ENCODE measurements at places on chromosomes 2 and 18. TPM values are rescaled to one million over a fixed set of nuclear protein-coding genes. Genes with fewer than 3 reads are reported as not detected.

DNA sequence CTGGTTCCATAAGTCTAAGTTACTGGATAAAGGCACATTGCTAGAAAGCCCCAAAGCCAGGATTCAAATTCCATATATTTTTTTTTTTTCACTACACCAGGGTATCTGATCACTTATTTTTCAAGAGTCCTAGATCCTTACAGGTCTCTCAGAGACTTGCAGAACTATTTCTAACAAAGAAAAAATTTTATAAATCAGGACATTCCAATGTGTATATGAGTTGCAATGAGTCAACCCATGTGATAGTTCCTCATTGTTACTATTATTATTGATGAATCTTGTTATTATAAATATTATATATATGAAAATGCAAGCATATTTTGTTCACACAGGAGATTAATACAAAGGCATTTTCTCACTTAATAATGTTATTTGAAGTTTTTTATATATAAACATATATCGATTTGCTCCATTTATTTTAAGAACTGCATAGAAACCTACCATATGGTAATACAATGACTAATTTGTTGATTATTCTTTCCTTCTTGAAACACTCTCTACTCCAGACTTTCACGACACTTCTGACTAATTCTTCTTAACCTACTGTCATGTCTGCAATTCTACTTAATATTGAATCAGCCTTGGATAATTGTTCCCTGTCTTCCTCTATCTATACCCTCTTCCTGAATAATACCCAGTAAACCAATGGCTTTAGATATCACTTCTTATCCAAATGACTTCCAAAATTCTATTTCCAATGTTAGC, 968.4 kb upstream of the NRXN1 start:
- H3K4me1 ChIP-seq: peaks cover 7% of the 10 kb centered on the region
- DNase-seq: no peak
- no peak overlapping the region for H3K27ac ChIP-seq
- no peak overlapping the region for H3K4me3 ChIP-seq
- H3K27me3 ChIP-seq: peaks cover 1% of the 10 kb centered on the region

Gene ACMSD
- not detected for total RNA-seq

Gene SPOPL
- 9.9 TPM for total RNA-seq

Gene CFAP65
- total RNA-seq: not detected

Gene VSNL1
- total RNA-seq: not detected

Gene PRKAG3
- total RNA-seq: not detected

Gene LMAN1
- 164 TPM for total RNA-seq

GRCh38 chr2:169815849-169816248, 8.9 kb downstream of the METTL5 start:
- peak overlapping the region; percentile 77 for H3K27ac ChIP-seq
- peaks cover 35% of the 10 kb centered on the region for H3K36me3 ChIP-seq
- H3K4me1 ChIP-seq: peaks cover 29% of the 10 kb centered on the region
- no peak overlapping the region for H3K4me3 ChIP-seq

GRCh38 chr2:30527859-30528258, 80.8 kb downstream of the LCLAT1 start:
- peaks cover 22% of the 10 kb centered on the region for H3K4me1 ChIP-seq
- H3K27me3 ChIP-seq: no peaks in the 10 kb centered on the region
- no peak for DNase-seq
- peak overlapping the region; percentile 38 for H3K27ac ChIP-seq
- H3K4me3 ChIP-seq: no peak overlapping the region

DNA sequence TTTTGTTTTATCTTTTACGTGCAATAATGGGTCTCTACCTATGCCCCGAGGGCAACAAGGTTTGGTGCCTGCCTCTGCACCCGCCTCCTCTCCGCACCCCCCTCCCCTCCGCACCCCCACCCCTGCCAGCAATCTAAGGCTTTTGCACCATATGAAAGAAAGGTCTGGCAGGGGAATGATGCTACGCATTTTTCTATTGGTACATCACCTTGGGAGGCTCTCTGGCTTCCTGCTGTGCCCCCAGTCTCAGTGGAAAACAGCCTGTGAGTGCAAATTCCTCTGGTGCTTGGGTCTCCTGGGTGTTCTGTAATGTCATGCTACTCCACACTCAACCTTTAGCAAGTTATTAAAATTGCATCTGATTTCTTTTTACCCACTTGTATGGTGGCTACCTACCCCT, 161.3 kb upstream of the SMAD7 start:
- H3K4me3 ChIP-seq: no peak overlapping the region
- peaks cover 25% of the 10 kb centered on the region for H3K36me3 ChIP-seq
- no peaks in the 10 kb centered on the region for H3K27me3 ChIP-seq
- DNase-seq: no peak
- H3K4me1 ChIP-seq: peaks cover 4% of the 10 kb centered on the region
- H3K27ac ChIP-seq: no peak overlapping the region

- peaks cover 74% of the 10 kb centered on the region for H3K4me1 ChIP-seq
- DNase-seq: no peak
- peak overlapping the region; percentile 70 for H3K27ac ChIP-seq
- H3K4me3 ChIP-seq: no peak overlapping the region
- no peaks in the 10 kb centered on the region for H3K36me3 ChIP-seq
Measured at GRCh38 chr2:171139860-171140259, 20.8 kb downstream of the TLK1 start.

Gene AQP12B
- total RNA-seq: not detected

All from chondrocyte (in vitro differentiated cells).